ENCODE measurements at places on chromosomes 7 and 10.

DNA sequence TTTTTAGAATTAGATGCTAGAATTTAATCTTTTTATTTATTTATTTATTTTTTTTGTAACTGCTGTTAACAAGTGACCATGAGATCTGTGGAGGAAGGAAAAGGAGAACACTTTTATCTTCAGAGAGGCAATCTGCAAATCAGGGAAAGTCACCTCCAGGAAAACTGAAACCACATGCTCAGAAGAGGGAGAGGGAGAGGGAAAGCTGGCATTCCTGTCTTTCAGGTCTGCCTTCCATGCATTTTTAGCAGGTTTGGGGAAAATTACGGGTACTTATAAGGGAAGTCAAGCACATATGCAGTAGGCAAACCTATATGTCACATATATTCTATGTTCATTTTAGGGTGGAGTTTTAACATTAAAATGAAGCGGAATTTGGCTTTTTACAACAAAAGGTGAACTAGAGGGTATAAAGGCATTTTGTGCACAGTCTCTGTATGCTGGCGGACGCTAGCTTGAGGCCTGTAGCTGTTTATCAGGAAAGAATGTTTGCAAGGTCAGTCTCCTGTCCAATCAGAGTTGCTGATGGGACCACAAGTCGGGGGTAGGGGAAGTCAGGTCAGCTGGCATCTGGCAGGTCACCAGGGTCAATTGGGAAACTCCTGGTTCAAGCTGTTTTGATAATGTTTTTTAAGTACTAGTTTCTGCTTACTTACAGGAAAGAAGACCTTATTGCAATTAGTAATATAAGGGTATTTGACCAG, 333.5 kb downstream of the GPR158 start:
- no peak for DNase-seq

- DNase-seq: no peak
These were observed 793.8 kb downstream of the SORCS1 start for GRCh38 chr10:106370751-106371150.

GRCh38 chr7:92833766-92834506, 2.4 kb downstream of the CDK6 start:
- DNase-seq: peak; percentile 73

GRCh38 chr10:110764793-110765512, 106.8 kb upstream of the PDCD4 start:
- DNase-seq: no peak

- DNase-seq: no peak
These were observed 231.5 kb downstream of the ELFN1 start for GRCh38 chr7:1901431-1902210.
